ENCODE measurements at places on chromosomes 12 and 14. TPM values are rescaled to one million over a fixed set of nuclear protein-coding genes. Genes with fewer than 3 reads are reported as not detected.

DNA sequence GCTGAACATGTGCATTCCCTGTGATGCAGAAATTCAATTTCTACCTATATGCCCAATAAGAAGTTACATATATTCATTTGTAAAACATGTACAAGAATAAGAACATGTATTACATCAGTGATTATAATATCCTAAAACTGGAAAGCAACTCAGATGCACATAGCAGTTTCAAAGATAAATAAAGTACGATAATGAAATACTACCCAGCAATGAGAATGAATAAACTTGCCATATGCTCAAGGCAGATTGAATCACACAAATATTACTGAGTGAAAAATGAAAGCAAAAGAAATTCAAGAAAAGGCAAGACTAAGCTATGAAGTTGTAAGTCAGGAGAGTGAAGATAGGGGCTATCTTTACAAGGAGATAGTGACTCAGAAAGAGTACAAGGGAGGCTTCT, 345.3 kb upstream of the OR4E1 start:
- no peak for DNase-seq

- no peak for DNase-seq
Measured at GRCh38 chr14:96039633-96040311, 610 bp downstream of the C14orf132 start.

OR11H6 gene
- not detected for total RNA-seq

- no peak for DNase-seq
Measured at GRCh38 chr12:3332188-3332587, 158.8 kb upstream of the PRMT8 start.

PRORP gene
- 18.7 TPM for total RNA-seq

GRCh38 chr12:58242796-58243630, 301.6 kb downstream of the ATP23 start:
- DNase-seq = no peak

PRB2 gene
- total RNA-seq = not detected

DNA sequence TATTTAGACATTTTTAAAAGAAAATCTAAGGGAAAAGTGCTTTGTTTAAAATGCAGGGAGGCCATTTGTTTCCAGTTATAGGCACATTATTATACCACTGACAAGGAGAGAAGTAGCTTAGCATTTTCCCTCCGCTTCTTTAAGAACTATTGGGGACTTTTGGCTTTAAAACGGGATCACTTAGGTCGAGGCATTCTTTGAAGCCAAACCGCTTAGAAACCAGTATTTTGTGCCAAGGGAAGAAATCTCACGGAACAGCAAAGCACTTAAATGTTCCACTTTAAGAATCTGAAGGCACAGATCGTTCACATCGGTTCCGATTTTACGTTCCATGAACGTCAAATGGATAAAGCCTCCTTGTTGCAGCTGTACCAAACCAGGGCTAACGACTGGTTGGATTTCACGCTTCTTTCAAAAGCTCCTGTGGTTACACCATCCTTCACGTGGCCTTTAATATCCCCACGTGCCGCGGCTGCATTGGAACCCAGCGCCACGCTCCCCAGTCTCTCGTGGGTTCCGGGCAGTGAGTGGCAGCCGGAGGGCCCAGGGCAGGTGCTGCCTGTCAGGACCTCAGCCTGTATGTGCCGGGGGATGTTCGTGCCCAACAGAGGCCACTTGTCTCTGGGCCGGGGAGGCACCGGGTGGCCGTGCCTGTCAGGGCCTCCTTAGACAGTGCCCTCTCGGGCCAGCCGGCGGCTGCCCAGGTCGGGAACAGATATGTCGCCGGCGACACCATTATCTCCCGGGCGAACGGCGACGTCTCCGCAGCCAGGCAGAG, 195.4 kb downstream of the KIF26A start:
- no peak for DNase-seq

GRCh38 chr14:104424406-104425072, 155.0 kb upstream of the C14orf180 start:
- peak; percentile 87 for DNase-seq

GRCh38 chr12:88433997-88434703, 146.1 kb downstream of the KITLG start:
- no peak for DNase-seq

CLEC14A gene
- total RNA-seq = 41.1 TPM

DNA sequence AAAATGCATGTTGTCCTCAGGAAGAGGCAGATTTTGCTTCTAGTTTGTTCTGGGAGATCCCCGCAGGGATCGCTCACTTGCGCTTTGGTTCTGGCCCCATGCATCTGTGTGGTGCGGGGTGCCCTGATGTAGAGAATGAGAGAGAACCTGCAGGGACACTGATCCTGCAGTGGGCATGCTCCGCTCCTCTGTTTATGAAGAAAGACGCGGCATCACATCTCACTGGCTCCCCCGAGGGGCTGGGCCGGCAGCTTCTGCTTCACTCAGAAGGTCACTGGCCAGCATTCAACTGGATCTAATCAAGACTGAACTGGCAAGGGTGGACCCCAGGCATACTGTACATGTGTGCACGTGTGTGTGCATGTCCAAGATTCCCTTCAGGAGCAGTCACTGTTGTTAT, 164.2 kb downstream of the CALM1 start:
- DNase-seq = no peak

DNA sequence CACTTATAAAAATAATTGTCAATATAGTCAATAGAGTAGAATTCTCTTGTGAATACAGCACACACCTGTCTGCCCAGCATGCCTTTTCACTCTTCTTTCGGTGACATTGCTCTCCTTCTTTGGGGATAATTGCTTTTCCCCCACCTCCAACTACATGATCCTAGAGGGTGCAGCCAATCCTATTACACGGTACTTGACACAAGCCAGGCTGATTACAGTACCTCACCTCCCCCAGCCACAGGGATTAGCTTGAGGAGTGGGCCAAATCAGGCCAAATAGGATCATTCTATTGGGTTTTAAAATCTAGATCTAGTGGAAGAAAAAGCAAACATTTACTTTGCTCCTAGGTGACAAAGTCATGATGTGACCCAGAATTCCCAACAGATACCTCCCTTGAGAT, 16.8 kb upstream of the NFYB start:
- no peak for DNase-seq
